AG20443 (cell line): ENCODE measurements at places on chromosomes 13 and 19.

GRCh38 chr13:102461302-102461701 is 59.5 kb upstream of the FGF14 start:
- no peak for DNase-seq

DNA sequence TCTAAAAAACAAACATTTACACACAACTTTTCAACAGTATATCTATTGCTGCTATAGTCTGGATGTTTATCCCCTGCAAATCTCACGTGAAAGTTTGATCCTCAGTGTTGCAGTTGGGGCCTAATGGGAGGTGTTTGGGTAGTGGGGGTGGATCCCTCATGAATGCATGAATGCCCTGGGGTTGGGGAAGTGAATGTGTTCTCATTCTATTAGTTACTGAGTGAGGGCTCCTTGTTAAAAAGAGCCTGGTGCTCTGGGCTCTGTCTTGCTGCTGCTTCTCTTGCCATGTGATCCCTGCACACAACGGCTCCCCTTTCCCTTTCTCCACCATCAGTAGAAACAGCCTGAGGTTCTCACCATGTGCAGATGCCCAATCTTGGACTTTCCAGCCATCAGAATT is 242.7 kb upstream of the HTR2A start:
- DNase-seq: no peak

GRCh38 chr19:30692181-30692811 is 320.1 kb downstream of the ZNF536 start:
- DNase-seq: peak; percentile 72

DNA sequence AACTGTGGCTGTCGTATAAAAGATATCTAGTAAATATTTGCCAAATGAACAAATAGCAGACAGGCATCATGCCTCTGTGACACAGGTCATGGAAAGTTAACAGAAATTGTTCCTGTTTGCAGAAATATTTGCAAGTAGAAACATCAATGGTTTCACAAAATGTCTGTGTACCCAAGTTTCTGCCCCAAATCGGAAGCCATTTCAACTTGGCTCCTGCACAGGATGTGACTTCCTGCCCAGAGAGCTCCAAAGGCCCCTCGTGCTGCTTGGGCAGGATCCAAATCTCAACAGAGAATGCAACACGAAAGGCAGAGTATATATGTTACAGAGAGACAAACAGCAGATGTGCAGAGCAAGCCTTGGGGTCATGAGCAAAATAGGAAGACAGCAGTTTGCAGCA is 95.5 kb upstream of the SERP2 start:
- DNase-seq: no peak

- DNase-seq: no peak
These were observed 13.2 kb downstream of the PEX11G start for GRCh38 chr19:7475665-7476064.
